HepG2 (cell line): ENCODE measurements at places on chromosomes 11 and 22.

GRCh38 chr11:65785319-65786007 lies 1.4 kb upstream of the OVOL1 start:
- DNase-seq: no peak

DNA sequence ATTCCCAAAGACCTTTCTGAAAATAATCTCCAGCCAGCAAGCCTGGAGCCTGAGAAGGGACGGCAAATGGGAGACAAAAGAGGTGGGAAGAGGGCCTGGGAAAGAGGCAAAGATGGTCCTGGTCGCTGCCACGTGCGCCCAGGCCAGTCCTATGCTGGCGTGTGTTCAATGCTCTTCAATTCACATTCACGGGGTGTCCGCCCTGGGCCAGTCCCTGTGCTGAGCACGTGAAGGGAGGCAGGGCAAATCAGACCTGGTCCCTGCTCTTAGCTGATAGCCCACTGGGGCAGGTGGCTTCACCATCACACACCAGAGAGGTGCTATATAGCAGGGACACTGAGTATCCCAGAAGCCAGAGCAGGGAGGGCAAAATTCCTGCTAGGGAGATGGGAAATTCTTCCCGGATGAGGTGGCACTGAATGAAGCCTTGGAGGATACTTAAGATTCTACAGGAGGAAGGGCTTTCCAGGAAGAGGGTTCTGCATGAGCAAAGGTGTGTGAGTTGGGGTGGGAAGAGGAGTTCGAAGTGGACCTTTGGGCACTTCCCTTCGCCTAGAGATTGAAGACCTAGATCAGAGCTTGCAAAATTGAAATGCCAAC lies 148.2 kb downstream of the CHST1 start:
- no peak for DNase-seq

GRCh38 chr11:6417907-6418556 lies 862 bp downstream of the APBB1 start:
- DNase-seq: no peak

DNA sequence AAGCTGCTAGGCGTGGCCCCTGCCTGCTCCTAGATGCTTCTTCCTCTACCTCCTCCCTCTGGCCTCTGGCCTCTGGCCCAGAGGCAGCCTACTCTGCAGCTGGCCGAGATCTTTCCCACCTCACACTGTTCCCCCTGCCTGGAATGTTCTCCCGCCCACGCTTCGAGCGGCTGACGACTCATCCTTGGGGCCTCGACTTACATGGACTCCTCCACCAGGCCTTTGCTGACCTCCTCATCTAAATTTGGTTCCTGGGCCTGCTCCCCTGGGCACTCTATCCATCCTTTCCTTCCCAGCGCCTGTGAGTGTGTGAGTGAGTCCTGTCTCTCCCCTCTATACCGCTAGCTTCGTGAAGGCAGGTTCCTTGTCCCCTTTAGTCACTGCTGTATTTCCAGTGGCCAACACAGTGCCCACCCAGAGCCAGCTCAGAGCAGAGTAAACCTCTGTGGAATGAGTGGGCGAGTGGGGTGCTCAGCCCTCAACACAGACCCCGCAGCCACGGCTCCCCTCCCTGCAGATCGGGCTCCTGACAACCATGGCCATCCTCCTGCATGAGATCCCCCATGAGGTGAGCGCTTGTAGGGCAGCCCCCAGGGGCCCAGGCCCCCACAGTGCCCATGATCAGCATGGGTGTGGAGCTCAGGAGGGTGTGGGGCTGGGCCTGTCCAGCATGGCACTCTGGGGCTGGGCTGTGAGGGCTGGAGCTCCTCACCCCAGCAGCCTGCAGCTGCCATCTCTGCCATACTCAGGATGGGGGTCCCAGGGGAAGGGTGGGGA lies 5.7 kb downstream of the SLC39A13 start:
- no peak for DNase-seq

DNA sequence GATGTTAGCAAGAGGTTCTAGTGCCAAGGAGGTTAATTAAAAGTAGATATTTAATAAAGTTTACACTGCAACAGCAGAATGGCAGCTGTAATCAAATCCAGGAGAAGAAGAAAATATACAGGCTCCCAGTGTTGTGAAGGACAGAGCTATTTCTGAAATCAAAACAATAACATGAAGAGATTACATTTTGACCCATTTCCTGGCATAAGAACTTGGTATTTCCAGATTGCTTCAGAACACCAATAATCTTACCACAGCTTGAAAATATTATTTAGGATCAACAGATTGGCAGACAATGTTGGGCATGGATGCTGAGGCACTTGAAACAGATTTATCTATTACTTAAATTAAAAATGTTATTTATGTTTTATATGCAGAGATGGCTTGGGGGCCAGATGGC lies 692.5 kb downstream of the KCNA4 start:
- DNase-seq: no peak

- no peak for DNase-seq
Observed at GRCh38 chr22:40345271-40345670, 1.0 kb upstream of the ADSL start.

- DNase-seq: no peak
Observed at GRCh38 chr11:2207212-2207611, 35.6 kb upstream of the TH start.
